T-helper 2 cell treated with Interferon-gamma antibody and Interleukin-4, amounts not matched to agents 5 μg/mL and 100 μg/mL, for 36 hours (primary cell): ENCODE measurements at places on chromosomes 5 and 9.

DNA sequence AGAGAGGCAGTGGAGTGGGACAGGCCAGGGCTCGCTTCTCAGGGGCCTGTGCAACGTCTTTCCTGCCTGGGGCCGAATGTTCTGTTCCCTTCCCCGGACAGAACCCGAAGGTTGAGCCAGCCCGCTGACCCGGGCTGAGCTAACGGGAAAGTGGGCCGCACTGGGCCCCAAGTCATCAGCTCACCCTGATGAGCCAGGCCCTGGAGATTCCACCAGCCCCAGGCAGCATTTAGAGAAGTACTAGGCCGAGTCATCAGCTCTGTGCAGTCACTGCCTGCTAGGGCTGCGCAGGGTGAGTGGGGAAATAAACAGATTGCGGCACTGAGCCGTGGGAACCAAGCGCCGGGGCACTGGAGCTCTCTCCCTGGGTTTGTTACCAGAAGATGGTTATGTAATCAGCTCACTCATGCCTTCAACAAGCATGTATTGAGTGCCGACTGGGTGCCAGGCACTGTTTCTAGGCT, 29.1 kb upstream of the DUSP1 start:
- no peak for DNase-seq

GRCh38 chr5:150422758-150423157, 10.0 kb upstream of the CD74 start:
- no peak for DNase-seq

- DNase-seq: no peak
Measured at GRCh38 chr5:65292196-65292595, 189.5 kb downstream of the ADAMTS6 start.

DNA sequence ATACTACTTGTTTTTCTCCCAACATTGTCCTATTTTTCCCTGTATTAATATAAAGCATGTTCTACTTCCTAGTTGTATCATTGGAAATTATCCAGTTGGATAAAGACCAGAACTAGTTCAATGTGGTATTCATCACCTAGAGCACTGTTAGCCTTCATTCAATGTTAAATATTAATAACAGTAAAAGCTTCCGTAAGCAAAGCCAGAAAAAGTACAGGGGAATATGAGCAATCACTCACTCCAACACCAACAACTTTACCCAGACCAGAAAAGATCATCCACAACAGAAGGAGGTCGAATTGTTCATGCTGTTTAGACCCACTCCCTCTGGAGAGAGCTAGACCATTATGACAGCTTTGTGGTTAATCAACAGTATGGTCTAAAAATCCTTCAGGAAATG, 728.4 kb downstream of the MAT2B start:
- DNase-seq: no peak

DNA sequence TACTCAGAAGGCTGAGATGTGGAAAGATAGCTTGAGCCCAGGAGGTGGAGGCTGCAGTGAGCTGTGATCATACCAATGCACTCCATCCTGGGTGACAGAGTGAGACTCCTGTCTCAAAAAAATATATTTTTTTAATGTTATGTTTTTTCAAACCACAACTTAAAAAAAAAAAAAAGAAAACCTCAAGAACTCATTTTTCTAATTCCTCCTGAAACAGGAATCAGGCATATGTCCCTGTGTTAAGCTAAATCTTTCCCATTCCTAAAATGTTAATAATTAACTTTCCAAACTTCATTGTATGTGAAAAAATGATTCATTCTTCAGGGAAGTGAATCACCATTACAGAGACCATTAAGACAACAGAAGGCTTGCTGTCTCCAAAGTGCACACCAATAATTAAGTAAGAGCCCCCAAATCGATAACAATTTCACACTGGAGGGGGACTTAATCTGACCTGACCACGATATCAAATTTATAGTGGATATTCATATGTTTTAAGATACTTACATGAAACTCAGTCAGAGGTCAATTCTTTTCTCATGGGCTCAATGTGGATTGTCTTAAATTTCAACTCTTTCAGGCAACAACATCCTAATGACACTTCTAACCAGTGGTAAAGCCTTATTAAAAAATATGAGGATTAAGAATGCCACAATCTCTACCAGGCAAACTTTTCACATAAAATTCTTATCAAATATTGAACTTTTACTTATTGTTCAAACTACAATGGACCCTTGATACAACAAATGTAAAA, 5.2 kb downstream of the CEMIP2 start:
- no peak for DNase-seq

DNA sequence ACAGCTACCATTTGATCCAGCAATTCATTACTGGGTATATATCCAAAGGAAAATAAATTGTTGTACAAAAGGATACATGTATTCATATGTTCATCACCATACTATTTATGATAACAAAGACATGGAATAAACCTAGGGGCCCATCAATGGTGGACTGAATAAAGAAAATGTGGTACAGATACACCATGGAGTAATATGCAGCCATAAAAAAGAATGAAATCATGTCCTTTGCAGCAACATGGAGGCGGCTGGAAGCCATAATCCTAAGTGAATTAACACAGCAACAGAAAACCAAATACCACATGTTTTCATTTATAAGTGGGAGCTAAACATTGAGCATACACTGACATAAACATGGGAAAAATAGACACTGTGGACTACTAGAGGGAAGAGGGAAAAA, 37.1 kb downstream of the FNIP1 start:
- DNase-seq: no peak

DNA sequence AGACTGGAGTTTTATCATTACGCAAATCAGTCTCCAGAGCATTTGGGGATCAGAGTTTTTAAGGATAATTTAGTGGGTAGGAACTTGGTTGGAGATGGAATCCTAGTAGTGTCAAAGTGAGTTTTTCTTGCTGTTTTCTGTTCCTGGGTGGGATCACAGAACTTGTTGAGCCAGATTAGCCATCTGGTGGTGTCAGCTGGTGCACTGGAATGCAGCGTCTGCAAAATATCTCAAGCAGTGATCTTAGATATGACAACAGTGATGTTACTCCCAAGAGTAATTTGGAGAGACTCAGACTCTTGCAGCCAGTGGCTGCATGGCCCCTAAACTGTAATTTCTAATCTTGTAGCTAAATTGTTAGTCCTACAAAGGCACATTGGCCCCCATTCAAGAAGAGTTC, 1257.8 kb downstream of the MAT2B start:
- DNase-seq: no peak

DNA sequence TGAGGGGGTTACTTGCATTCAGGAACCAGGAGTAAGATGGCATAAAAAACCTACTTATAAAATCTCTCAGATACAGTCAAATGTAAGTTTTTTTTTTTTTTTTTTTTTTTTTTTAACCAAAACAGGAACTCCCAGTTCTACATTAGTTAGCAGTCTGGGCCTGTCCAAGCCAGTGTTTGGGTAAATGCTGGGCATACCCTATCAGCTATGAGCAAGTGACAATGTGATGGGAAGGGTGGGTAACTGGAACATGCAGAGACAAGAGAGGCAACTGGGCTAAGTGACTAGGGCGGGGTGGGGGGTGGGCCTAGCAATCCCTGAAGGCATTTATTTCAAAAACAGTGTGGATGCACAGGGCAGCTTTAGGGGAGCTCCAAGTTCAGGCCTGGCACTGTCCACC, 2.3 kb downstream of the NMRK1 start:
- no peak for DNase-seq

DNA sequence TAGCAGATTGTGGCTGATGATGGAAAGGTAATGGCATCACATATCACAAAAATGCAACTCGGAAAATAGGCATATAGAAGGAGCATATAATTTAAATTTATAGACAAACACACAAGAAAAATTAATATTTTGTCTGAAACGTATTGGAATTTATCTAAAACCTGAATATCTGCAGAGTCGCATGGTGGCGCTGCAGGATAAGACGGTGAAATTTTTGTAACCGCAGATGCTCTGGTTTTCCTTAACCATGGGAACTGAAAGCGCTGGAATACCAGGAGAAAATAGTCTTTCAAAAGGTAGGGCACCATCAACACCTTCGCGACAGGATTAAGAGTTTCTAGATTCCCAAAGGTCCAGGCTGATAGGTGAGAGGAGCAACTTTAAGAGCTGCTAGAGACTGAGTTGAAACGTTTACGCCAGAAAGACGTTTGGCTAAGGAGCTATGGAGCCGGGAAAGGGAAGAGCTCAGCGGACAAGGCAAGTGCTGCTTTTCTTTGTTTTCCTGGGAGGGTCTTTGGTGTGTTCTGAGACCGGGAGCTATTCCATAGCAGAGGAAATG, 11.0 kb upstream of the PCDHB15 start:
- no peak for DNase-seq

DNA sequence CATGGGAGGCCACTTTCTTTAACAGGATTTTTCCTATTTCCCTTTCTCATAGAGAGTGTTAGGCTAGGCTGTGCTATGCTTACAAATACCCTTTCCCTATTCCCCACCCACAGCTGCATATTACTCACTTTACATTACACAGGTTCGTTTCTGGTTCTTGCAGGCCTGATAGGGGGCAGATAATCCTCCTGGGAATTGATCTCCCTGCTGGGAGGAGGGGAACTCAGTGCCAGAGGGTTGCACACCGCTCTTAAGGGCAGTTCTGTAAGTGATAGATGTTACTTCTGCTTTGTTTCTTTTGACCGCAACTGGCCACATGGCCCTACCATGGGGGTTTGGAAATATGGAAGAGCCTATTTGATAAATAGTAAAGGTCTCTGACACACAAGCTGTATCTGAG, 54.0 kb upstream of the NTRK2 start:
- DNase-seq: no peak

DNA sequence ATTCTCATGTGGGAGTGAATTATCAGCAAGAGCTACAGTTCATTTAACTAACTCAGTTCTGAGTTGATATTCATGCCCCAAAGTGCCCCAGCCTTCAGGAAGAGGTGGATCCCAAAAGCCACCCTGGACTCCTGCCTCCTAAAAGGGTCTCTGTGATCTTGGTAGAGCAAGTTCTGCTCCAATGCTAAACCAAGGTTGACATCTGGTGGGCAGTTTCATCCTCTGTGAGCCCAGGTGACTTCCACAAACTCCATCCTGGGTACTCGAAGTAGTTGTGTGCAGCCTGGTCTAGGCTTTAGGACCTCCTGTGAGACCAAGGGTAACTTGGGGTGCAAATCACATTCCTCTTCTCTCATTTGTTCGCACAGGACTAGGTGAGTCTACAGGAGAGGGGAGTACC, 816.8 kb downstream of the MTRR start:
- no peak for DNase-seq

GRCh38 chr5:39906146-39906545, 481.4 kb upstream of the DAB2 start:
- no peak for DNase-seq

DNA sequence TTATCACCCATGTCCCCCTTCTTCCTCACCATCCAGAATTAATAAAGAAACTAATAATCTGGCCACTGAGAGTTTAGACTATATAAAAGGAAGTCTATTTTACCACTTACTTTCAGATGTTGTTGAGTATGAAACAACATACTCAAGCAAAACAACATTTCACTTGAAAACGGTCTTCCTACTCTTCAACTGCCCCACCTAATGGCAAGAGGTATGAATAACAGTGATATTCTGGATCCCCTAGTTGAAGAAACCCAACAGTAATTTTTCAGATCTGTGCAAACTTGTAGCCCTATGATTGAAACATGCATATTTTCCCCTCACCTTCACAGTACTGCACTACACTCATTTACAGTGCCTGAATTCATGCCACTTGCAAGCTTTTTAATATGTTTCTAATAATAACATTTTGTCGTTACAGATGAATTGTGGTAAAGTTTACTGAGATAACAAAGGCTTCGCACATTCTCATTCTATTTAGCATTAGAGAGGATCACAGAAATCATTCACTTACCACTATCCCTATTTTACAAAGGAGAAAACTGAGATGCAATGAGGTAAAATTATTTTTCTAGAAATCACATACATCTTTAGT, 267.9 kb upstream of the PDE4D start:
- no peak for DNase-seq

DNA sequence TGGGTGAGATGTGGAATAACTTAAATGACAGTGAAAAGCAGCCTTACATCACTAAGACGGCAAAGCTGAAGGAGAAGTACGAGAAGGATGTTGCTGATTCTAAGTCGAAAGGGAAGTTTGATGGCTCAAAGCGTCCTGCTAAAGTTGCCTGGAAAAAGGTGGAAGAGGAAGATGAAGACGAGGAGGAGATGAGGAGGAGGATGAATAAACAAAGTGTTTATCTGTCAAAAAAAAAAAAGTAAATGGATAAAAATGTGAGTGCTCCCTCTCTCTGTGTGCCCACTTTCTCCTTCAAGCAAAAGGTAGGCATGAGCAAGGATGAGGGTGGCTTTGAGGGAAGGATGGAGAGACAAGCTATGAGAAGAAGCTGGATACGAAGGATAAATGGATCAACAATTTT, 4.2 kb upstream of the CANX start:
- no peak for DNase-seq

- no peak for DNase-seq
Measured at GRCh38 chr5:133995341-133995740, 9.4 kb downstream of the VDAC1 start.

- no peak for DNase-seq
Measured at GRCh38 chr9:84959339-84959738, 289.8 kb downstream of the NTRK2 start.

GRCh38 chr5:33441241-33442177, 744 bp downstream of the TARS1 start:
- DNase-seq: peak; percentile 20

DNA sequence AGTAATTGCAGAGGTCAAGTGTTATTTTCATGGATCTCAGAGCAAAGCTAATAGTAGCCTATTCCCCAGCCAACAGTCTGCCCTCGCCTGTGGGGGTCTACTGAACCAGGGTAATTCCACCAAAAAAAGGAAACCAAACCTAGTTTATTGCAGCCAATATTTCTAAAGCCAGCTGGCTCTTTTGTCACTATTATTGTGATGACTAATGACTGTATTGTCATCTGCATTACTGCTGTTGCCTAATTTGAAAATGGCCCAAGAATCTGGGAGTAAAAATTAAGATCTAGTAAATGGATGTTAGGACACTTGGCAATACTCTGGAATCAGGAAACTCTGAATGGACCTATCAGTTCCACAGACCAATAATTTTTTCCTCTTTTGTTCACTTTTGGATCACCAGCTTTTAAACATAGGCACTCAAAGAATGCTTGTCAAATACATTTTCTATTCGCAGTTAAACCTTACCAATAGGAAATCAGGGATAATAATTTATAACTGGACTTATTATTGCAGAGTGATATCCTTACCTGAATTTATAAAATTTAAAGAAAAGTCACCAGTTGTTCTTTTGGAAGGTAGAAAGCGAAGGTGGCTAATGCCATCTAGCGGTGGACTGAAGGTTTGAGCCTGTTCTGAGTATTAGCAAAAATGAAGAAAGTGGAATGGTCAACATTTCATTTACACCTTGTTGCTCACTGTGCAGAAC, 69.2 kb downstream of the SYK start:
- no peak for DNase-seq

- DNase-seq: no peak
Measured at GRCh38 chr9:4030751-4031150, 269.1 kb downstream of the GLIS3 start.

- DNase-seq: peak; percentile 61
Measured at GRCh38 chr9:63817622-63818518, 1467.1 kb downstream of the FOXD4L5 start.

DNA sequence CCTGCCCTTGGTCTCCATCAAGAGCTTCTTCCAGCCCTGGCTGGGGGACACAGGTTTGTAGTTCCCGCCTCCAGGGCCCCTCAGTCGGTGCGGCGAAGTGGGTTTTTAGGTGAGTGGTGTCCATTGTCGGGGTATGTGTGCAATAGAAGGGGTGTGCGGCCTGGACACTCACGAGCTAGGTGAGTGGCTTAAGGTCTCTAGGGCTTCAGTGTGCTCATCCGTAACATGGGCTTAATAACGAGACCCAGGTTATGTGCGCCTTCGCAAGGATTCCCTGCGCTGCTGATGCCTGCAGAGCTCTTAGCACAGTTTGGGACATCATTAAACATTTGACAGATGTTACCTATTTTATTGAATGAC, 656 bp downstream of the CEP78 start:
- no peak for DNase-seq
